ENCODE measurements at places on chromosomes 3 and 15. TPM values are rescaled to one million over a fixed set of nuclear protein-coding genes. Genes with fewer than 3 reads are reported as not detected.

DNA sequence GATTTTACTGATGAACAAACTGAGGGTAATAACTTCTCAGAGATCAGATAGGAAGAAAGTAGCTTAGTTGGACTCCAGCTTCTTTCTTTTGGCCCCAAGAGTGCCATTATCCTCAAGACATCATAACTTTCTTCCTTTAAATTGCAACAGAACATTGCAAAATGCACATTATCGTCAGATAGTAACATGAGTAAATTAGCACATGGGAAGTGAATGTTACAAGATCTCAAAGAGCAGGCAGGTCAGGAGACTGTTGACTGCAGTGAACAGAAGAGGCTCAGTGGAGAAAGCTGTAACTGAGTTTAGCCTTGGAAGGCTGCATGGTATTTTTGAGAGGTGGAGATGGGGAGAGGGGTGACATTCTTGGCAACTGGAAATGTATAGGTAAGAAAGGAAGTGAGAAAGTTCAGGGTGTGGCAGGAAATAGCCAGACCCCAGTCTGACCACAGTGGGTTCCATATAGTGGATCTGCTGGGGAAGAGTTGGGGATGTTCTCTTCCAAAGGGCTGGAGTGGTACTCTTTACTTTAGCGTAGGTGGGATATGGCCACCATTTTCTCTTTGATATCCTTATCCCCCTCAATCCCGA is 307.7 kb downstream of the RPLP1 start:
- H3K27me3 ChIP-seq, result no peaks in the 10 kb centered on the region
- DNase-seq, result no peak
- no peak overlapping the region for H3K4me3 ChIP-seq
- H3K4me1 ChIP-seq, result peaks cover 76% of the 10 kb centered on the region

GRCh38 chr3:47849699-47850563 is 47.0 kb downstream of the DHX30 start:
- DNase-seq, result no peak
- H3K27me3 ChIP-seq, result no peaks in the 10 kb centered on the region
- H3K36me3 ChIP-seq, result peaks cover 62% of the 10 kb centered on the region
- H3K4me3 ChIP-seq, result no peak overlapping the region
- no peaks in the 10 kb centered on the region for H3K4me1 ChIP-seq

The FBXL2 gene
- 0.29 TPM for polyA plus RNA-seq

The ERICH6 gene
- polyA plus RNA-seq, result not detected

- DNase-seq, result no peak
- H3K36me3 ChIP-seq, result no peaks in the 10 kb centered on the region
- H3K27ac ChIP-seq, result no peak overlapping the region
- no peaks in the 10 kb centered on the region for H3K27me3 ChIP-seq
- no peak overlapping the region for H3K4me3 ChIP-seq
Measured at GRCh38 chr3:86913160-86913559, 77.8 kb downstream of the VGLL3 start.

The KCNAB1 gene
- 0.58 TPM for polyA plus RNA-seq

DNA sequence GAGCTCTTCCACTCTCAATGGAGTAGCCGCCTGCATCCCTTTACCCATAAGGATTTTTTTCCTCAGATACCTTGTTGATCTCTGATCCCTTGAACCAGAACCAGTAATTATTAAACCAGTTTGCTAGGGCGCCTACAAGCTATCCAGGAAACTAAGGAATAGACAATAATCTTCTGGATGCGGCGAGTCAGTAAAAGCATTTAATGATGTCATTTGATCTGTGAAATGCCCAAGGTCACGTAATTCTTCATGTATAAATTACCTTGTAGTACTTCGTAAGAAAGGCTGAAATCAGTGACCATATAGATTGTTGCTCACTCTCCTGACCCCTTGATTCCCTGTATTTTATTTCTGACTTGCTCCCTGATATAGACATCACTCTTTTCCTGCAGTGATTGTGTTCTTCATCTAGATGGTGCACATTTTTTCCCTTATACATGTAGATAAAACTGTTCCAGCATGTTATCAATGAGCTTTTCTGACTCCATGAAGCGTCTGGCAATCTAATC is 548.6 kb upstream of the NAALADL2 start:
- no peak overlapping the region for H3K4me3 ChIP-seq
- no peaks in the 10 kb centered on the region for H3K27me3 ChIP-seq
- H3K27ac ChIP-seq, result no peak overlapping the region
- no peaks in the 10 kb centered on the region for H3K4me1 ChIP-seq
- H3K36me3 ChIP-seq, result no peaks in the 10 kb centered on the region

DNA sequence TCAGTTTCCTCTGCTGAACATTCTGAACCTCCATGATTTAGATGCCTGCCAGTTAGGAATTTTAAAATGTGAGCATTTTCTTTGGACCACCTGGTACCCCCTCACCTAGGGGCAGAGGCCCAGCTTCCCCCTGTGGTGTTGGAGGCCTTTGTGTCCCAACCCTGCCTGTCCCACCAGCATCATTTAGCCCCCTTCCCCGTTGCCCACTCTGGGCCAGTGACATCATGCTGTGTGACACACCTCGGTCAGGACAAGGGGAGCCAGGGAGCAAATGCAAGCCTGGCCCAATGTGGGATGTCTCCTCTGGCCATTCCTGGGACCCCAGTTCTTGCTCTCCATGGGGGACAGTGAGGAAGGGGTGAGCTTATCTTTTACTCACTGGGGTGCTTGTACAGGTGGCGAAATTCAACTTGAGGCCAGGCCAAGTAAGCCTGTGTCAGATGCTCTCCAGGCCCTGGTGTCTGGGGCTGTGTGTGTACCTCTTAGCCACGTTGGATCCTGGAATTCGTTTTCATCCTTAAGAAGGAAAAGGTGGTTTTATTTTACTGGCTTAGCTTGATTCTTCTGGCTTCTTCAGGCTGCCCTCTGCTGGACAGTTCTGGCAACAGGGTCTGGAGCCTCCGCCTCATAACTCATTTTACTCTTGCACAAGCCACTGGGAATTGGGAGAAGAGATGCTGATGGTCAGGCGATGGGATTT is 49.7 kb upstream of the MYZAP start:
- DNase-seq, result peak; percentile 14
- H3K27me3 ChIP-seq, result no peaks in the 10 kb centered on the region
- no peaks in the 10 kb centered on the region for H3K36me3 ChIP-seq
- H3K4me1 ChIP-seq, result no peaks in the 10 kb centered on the region

The KPNA1 gene
- 45.6 TPM for polyA plus RNA-seq

The SLC4A7 gene
- polyA plus RNA-seq, result 12.7 TPM

The CPNE9 gene
- polyA plus RNA-seq, result not detected

The BOC gene
- not detected for polyA plus RNA-seq

DNA sequence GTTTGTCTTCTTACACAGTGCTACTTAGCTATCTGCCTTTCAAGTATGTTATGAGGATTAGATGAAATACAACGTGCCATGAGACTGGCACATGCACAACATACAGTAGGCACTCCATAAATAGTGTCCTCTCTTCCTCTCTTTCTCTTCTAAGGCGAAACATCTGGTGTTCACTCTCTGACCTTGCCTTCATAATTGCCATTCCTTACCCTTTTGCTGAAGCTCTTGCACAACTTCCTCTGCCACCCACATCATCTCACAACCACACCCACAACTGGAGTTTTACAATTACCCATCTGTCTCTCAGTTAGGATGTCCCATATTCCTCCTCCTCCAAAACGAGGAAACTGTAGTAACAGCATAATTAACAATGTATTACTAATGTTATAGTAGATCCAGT is 26.4 kb upstream of the ACP3 start:
- no peaks in the 10 kb centered on the region for H3K4me1 ChIP-seq
- H3K4me3 ChIP-seq, result no peak overlapping the region
- H3K27me3 ChIP-seq, result no peaks in the 10 kb centered on the region
- no peak for DNase-seq
- H3K27ac ChIP-seq, result no peak overlapping the region

The C3orf80 gene
- polyA plus RNA-seq, result not detected

GRCh38 chr15:60721257-60721626 is 242.3 kb upstream of the ICE2 start:
- no peaks in the 10 kb centered on the region for H3K36me3 ChIP-seq
- peak overlapping the region; percentile 72 for H3K27ac ChIP-seq
- H3K27me3 ChIP-seq, result no peaks in the 10 kb centered on the region
- peak overlapping the region; percentile 13 for H3K4me3 ChIP-seq
- DNase-seq, result no peak

The TJP1 gene
- polyA plus RNA-seq, result not detected

DNA sequence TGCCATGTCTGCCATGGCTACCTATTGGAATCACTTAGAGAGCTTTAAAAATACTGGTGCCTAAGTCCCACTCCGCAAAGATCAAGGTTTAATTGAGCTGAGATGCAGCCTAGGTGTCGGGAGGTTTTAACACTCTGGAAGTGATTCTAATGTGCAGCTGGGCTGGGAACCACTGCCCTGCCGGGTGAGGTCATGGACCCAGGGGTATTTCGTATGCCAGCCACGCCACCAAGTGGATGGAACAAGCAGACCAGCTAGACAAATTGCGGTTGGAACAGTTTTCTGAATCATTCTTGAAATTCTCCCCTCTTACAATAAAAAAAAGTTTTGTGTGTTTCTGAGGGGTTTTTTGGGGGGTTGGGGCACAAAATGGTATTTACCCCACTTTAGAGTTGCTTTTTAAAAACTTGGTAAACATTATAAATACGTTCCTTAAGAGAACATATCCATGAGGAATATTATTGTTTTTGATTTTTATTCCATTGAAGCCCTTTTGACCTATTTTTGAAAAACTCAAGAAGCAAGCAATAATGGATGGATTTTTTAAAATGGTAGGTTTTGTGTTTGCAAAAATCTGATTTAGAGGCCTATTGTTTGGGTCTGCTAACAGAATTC is 66.2 kb upstream of the CSTA start:
- H3K4me3 ChIP-seq, result no peak overlapping the region
- DNase-seq, result peak; percentile 9
- H3K36me3 ChIP-seq, result no peaks in the 10 kb centered on the region
- H3K4me1 ChIP-seq, result peaks cover 5% of the 10 kb centered on the region

GRCh38 chr15:27853624-27854455 is 245.3 kb downstream of the OCA2 start:
- no peak for DNase-seq
- no peaks in the 10 kb centered on the region for H3K27me3 ChIP-seq
- no peak overlapping the region for H3K27ac ChIP-seq
- no peaks in the 10 kb centered on the region for H3K36me3 ChIP-seq
- no peak overlapping the region for H3K4me3 ChIP-seq
- no peaks in the 10 kb centered on the region for H3K4me1 ChIP-seq

- no peak overlapping the region for H3K4me3 ChIP-seq
- H3K36me3 ChIP-seq, result no peaks in the 10 kb centered on the region
- H3K27me3 ChIP-seq, result peaks cover 7% of the 10 kb centered on the region
- DNase-seq, result no peak
- no peak overlapping the region for H3K27ac ChIP-seq
Measured at GRCh38 chr3:43923104-43923882, 232.6 kb downstream of the ABHD5 start.

The CIDEC gene
- not detected for polyA plus RNA-seq

The ARHGEF26 gene
- 0.06 TPM for polyA plus RNA-seq

- DNase-seq, result no peak
- no peak overlapping the region for H3K27ac ChIP-seq
- H3K4me1 ChIP-seq, result no peaks in the 10 kb centered on the region
Measured at GRCh38 chr15:41801850-41802455, 25.9 kb upstream of the JMJD7 start.

DNA sequence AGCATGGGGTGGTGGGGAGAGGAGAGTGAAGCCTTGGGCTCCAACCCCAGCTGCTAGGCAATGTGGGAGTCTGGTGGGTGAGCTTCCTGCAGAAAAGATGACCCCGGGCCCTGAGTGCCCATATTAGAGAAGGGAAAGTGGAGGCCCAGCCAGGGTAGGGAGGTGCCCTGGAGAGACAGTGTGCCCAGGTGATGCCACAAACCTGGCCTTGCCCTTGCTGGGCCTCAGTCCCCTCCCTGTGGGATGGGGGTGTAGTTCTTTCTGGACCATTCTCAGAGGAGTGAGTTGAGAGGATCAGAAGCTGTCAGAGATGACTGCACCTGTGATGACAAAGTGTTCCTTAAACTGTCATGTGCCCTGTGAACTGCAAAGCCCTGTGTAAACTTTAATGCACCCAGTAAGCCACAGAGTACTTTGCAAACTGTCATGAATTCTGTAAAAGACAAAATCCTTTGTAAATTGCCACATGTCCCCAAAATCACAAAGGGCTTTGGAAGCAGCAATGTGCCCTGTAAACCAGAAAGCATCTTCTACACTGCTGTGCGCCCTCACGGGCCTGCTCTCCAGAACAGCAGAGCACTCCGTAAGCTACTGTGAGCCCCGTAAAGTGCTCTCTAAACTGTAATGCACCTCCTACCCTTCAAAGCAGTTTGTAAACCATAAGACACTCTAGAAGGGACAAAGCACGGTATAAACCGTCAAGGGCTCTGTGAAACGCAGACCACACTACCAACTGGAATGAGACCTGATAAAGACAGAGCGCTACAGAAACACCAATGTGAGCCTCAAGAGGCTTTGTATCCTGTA is 51.3 kb upstream of the FGD5 start:
- H3K4me1 ChIP-seq, result no peaks in the 10 kb centered on the region
- DNase-seq, result no peak
- H3K4me3 ChIP-seq, result no peak overlapping the region

DNA sequence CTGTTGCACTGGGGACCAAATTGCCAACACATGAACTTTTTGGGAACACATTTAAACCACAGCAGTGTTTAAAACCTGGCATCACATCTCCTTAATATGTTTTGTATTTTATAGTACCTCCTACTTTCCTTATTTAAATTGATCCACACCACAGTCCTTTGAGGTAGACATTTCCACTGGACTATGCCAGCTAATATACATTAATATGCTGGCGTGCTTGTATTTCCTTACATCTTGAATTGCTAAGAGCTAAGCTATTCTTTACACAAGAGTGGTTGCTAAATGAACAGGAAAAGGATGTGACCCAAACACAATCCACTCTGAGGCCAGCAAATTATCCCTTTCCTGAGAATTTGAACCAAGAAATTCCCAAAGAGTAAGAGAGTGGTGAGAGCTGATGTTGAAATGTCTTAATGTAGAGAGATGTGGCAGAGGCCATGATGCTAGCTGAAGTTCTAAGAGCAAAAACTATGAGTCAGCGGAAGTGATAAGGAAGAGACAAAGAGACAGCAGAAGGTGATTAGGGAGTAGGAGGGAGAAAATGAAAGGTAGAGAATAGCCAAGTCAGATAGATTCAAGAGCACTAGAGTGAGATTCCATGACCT is 131.2 kb downstream of the CD47 start:
- no peaks in the 10 kb centered on the region for H3K36me3 ChIP-seq
- no peaks in the 10 kb centered on the region for H3K27me3 ChIP-seq
- peaks cover 8% of the 10 kb centered on the region for H3K4me1 ChIP-seq
- no peak for DNase-seq

GRCh38 chr15:40161693-40162391 is 973 bp downstream of the BUB1B start:
- H3K27me3 ChIP-seq, result no peaks in the 10 kb centered on the region
- no peak for DNase-seq
- H3K4me3 ChIP-seq, result peak overlapping the region; percentile 88

The NR1I2 gene
- polyA plus RNA-seq, result 0.40 TPM

DNA sequence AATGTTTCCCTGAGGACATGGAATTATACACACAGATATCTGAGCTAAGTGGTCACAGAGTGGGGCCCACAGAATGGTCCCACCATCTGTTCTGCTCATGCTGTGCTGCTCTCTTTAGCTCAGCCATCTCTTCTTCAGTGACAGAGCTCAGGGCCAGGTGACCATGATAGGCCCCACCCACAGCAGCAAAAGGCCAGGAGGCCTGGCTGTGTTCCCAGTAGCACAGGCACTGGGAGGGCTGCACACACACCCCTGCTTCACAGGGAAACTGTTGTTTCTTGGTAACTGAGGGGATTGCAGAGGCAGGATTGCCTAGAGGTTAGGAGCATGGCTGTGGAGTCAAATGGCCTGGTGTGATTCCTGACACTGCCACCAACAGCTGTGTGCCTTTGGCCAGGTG is 4.8 kb upstream of the FBXW12 start:
- H3K36me3 ChIP-seq, result no peaks in the 10 kb centered on the region
- no peak overlapping the region for H3K4me3 ChIP-seq
- no peak overlapping the region for H3K27ac ChIP-seq
- H3K4me1 ChIP-seq, result no peaks in the 10 kb centered on the region
- H3K27me3 ChIP-seq, result no peaks in the 10 kb centered on the region

All from CD4-positive, alpha-beta memory T cell (primary cell).